ENCODE measurements at places on chromosomes 5 and 9.

DNA sequence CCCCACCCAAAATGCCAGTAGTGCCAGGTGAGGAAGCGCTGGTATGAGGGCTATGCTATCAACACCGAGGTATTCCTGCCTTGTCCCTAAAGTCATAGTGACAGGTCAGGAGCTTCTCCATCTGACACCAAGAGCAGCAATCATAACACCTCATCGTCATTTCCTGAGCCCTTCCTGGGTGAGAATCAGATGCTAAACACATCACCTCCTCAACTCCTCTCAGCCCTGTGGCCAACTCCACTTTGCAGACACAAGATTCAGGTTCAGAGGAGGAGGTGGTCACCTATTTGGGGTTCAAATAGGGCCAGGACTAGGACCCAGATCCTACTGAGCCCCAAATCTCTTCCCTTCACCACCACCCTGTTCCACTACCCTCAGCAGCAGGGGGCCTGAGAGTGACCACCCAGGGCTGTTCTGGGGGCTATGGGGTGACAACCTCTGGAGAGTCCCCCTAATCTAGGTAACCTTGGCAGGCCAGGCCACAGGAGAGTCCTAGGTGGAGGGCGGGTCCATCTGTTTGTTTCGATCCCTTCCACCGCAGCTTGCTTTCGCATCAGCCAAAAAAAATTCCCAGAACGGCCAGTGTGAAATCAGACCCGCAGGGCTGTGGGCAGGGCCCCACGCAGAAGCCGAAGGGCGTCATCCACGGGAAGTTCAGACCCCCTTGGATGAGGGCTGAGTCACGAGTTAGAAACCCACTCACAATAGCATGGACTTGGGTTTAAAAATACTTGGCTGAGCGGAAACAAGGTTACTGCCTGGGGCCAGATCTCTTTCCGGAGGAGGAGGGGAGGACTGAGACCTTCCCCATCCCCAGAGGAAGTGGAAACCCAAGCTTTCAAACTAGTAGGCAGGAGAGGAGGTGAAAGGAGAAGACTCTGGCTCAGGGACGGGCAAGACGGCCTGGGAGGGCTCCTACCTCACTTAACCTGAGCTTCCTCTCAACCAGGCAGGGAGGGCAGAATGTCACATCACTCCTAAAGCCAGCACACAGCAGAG is 8.7 kb downstream of the STK10 start:
- peak; percentile 71 for DNase-seq

- DNase-seq: no peak
These were observed 147.0 kb upstream of the ZNF366 start for GRCh38 chr5:72654231-72654630.

DNA sequence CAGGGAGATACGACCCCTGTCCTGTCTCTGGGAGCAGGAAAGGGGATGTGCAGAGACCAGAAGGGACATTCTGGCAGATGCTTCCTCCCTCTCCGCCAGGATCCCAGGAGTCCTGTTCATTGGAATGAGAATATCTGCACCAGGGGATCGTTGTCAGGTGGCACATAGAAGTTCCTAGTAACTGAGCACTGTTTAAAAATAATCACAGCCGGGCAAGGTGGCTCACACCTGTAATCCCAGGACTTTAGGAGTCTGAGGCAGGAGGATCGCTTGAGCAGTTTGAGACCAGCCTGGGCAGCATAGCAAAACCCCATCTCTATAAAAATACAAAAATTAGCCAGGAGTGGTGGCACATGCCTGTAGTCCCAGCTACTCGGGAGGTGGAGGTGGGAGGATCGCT is 12.3 kb downstream of the SARDH start:
- no peak for DNase-seq

GRCh38 chr9:125513668-125514413 is 193.2 kb downstream of the MAPKAP1 start:
- peak; percentile 59 for DNase-seq

DNA sequence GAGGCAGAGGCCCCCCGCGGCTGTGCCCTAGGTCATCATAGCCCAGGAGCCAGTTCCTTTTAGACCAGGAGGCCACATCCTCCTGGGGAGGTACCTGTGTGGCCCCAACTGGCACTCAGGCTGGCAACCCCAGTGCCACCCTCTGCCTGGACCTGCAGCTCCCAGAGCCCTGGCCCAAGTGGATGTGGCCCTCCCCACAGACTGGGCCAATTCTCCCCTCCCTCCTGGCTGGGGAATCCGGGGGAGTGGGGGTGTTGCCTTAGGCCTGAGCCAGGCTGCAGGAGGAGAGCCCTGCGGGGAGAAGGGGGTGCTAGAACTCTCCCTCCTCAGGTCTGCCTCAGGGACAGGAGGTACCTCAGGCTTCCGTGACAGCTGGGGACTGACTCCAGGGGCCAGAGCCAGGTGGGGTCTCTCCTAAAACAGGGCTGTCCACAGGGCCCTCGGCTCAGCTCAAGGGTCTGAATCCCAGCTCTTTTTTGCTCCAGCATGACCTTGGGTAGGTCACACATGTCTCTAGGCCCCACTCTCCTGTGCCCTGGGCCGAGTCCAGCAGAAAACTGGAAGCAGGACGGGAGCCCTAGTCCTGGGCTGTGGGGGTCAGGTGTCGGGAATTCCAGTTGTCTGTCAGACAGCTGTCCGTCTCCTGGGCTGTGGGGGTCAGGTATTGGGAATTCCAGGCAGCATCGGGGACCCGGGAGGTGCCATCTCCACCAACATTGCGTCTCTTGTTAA is 9.6 kb downstream of the DNLZ start:
- no peak for DNase-seq

GRCh38 chr5:150217873-150218692 is 28.2 kb downstream of the SLC6A7 start:
- peak; percentile 28 for DNase-seq

- DNase-seq: no peak
These were observed 159.7 kb downstream of the PBX3 start for GRCh38 chr9:125906893-125907292.

GRCh38 chr5:149166128-149166527 is 24.8 kb downstream of the ABLIM3 start:
- no peak for DNase-seq

- no peak for DNase-seq
These were observed 1970.4 kb upstream of the WWC1 start for GRCh38 chr5:166320920-166321480.

GRCh38 chr9:36897478-36897877 is 136.6 kb downstream of the PAX5 start:
- no peak for DNase-seq

DNA sequence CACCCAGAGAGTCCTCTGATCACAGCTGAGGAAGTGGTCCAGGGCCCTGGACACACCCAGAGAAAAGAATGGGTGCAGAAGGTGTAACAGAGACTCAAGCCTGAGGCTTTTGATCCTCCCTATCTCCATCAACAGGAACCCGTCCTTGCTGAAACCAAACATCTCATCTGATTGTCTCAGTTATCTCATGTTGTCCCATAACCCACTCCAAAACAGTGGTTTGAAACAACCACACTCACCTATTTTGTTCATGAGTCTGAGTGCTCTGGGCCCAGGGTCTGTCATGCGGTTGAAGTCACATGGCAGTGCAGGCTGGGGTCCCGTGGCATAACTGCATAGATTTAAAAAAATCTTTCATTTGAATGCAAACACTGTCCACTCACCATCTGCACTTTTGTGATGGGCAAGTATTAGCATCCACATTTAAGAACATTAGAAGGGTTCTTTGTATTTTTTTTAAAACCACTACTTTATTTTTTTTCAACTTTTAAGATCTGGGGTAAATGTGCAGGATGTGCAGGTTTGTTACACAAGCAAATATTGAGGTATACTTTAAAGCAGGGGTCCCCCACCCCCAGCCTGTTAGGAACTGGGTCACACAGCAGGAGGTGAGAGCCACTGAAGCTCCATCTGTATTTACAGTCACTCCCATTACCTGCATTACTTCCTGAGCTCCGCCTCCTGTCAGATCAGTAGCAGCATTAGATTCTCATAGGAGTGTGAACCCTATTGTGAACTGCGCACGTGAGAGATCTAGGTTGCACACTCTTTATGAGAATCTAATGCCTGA is 255.8 kb downstream of the ROR2 start:
- no peak for DNase-seq

- DNase-seq: no peak
These were observed 167.8 kb downstream of the DOCK2 start for GRCh38 chr5:169804861-169805260.

DNA sequence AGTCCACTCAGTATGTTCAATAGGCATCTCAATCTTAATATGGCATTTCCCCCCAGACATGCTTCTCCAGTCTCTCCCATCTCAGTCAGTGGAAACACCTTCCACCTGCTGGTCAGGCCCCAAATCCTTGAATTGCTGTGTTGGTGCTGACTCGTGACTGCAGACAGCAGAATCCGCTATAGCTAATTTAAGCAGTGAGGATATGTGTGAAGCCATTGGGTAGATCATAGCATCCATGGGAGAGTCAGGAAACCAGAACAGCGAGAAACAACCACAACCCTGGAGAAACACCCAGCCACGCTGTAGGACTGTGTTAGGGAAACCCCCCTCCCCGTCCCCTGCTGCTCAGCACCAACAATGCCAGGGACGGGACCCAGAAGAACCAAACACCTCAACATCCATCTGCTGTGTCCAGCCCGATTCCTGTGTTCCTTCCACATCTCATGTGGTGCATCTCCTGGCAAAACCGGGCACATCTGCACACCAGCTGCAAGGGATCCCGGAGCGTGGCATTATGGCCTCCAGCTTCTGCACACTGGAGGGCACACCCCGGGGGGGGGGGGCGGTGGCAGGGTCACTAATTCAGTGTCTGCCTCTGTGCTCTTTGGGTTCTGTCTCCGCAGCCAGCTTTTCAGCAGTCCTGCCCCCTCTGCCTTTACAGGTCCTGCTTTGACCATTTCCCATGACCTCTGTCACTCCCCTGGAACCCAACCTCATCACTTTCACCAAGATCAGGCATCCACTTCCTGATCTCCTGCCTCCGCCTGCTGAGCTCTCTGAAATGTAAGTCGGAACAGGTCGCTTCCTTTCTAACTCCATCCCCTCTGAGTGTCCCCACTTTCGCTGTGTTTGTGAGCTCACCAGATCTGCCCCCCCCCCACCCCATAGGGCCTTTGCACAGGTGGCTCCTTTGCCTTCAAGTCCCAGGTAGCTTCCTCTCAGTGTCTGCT is 2.4 kb upstream of the PLEKHG4B start:
- no peak for DNase-seq

DNA sequence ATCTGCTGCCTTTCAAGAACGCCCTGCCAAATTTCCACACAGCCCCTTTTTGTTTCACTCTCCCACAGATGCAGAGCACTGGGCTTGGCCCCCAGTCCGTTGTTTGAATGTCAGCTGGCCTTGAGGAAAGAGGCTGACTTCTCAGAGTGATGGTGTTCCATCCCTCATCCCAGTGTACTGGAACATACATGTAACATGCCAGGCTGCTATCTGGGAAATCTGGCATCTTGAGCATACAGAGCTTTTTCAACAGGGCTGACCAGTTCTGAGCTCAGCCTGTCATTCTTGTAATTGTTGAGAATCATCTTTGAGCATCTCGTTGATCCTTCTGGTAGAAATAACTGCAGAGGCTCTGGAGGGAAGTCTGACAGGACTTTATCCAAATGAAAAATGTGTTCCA is 2.8 kb downstream of the GALNT10 start:
- DNase-seq: no peak

GRCh38 chr5:155290937-155291336 is 277.4 kb downstream of the KIF4B start:
- DNase-seq: no peak

GRCh38 chr5:95375591-95375990 is 15.6 kb upstream of the FAM81B start:
- no peak for DNase-seq

DNA sequence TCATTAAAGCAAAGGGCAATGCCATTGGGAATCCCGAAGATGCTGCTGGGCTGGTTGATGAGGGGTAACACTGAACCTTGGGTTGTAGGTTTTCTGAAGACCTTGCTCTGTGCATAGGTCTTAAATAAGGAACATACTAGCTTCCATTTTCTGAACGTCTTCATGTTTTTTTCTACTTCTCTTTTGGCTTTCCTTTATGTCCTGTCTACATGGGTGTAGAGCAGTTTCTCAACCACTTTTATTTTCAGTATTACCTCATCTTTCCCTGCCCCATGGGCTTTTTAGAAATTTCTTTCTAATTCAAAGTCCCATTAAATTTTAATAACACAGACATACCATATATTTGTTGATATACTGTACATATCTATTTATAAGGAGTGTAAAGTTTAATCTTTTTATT is at the start of gene IFNA14:
IFNA14 (minus strand) TSS at position 95 of the 400 bp plus-strand sequence; CDS start at position 25, 70 bp downstream.
- DNase-seq: no peak

GRCh38 chr5:9282211-9282610 is 263.7 kb downstream of the SEMA5A start:
- DNase-seq: no peak

DNA sequence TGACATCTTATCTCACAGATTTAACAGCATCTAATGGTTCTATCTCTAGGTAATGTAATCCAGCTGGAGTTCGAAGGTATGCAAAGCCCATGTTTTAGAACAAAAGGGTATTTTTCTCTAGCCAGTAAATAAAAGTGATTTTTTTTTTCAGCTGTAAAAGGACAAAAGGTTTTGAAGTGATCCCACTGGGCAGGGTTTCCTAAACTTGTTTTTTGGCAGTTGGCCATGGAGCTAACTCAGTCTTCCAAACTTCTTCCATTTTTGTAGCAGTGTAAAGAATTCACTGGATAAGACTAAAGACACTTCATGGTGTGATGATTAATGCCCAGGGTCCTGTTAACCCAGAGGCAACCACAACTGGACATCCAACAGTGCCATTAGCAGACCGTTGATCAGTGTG is 63.8 kb downstream of the TMEM252 start:
- no peak for DNase-seq

DNA sequence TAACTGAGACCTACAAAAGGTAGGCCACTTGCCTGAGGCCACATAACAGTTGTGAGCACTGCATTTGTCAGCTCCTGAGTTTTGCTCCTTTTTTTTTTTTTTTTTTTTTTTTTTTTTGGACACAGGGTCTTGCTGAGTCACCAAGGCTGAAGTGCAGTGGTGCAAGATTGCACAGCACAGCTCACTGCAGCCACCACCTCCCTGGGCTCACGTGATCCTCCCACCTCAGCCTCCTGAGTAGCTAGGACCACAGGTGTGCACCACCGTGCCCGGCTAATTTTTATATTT is 37.1 kb downstream of the LAMC3 start:
- no peak for DNase-seq

- no peak for DNase-seq
These were observed 1.9 kb upstream of the ASS1 start for GRCh38 chr9:130442746-130443455.

DNA sequence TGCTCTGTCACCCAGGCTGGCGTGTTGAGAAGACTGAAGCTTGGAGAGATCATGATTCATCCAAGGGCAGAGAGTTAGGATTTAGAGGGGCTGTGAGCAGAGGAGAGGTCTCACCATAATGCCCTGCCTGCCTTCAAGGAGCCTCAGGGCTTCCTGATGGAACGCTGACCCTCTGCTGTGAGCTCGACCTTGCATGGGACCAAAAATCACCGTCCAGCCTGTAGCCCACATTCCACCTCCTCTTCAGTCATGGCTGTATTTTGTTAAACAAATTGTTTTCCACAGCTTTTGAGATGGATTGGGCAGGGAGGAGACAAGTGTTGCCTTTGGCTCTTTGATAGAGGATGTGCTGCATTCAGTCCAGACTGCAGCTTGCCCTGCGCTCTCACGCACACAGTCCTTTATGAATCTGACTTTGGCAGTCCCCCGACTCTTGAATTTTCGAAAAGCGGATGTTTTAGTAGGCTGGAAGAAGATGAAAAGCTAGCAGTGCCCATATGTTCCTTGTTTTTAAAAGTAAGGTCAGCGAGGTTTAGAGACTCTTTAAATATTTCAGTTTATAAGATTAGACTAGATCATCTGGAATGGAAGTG is 79.5 kb downstream of the MVB12B start:
- DNase-seq: no peak

- DNase-seq: no peak
These were observed 35.1 kb downstream of the ADRA1B start for GRCh38 chr5:159951387-159951786.

GRCh38 chr5:1077491-1078020 is 34.3 kb downstream of the SLC12A7 start:
- DNase-seq: no peak

Data from GM12878 (cell line).